ENCODE measurements at places on chromosomes 16 and 17.

DNA sequence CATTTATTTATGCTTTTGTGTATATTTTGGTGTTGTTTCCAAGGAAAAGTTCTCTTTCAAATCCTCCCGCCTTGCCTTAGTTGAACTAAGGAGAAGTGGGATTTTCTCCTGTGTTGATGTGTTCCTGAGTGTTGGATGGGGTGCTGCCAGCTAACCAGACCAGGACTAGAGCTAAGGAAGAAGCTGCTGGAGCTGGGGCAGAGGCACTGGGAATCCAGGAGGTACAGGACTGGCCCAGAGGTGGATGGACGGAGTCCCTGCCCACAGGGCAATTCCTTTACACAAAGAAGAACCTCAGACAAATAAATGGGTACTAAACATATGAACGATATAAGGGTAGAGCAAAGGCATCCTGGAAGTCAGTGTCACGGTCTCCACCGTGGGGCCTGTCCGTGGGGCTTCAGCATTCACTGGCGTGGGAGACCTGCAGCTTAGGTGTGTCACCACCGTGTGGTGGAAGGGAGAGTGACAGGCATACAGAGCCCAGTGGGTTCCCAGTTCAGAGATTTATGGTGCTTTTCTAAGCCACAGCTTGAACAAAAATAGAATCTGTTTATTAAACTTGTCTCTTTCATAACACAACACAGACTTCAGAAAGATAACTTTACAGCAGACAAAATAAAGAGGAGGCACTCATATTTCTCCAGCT lies 270.7 kb downstream of the NTN1 start:
- no peak for DNase-seq

- no peak for DNase-seq
These were observed 31.8 kb downstream of the CEP95 start for GRCh38 chr17:64538508-64539130.

DNA sequence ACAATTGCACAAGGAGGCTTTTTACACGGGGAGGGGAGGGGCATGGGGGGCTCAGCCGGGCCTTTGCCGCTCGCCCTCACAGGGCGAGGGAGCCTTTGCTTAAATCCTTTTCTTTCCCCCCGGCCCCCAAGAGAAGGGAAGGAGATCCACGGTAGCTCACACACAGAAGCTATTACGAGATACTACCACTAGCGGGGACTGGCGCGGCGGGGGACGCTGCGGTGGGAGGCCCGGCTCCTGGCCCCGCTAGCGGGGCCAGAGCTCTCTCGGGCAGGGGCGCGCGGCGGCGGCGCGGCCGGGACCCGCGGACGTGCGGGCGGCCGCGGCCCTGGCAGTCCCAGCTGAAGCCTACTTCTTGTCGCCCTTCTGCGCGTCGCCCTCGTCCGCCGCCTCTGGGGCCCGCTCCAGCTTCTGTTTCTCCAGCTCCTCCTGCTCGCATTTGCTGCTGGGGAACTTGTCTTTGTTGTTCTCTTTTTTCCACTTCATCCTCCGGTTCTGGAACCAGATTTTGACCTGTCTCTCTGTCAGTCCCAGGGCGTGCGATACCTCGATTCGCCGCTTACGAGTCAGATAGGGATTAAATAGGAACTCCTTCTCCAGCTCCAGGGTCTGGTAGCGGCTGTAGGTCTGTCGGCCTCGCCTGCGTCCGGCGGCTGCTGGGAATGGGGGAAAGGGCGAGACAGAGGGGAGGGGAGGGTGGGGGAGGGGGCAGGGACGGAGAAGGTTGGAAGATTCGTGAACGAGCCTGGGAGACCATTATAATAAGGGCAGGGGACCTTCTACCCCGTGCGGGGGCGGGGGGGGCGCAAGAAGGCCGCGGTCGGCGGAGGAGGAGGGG lies 2.0 kb downstream of the HOXB8 start:
- DNase-seq: no peak

DNA sequence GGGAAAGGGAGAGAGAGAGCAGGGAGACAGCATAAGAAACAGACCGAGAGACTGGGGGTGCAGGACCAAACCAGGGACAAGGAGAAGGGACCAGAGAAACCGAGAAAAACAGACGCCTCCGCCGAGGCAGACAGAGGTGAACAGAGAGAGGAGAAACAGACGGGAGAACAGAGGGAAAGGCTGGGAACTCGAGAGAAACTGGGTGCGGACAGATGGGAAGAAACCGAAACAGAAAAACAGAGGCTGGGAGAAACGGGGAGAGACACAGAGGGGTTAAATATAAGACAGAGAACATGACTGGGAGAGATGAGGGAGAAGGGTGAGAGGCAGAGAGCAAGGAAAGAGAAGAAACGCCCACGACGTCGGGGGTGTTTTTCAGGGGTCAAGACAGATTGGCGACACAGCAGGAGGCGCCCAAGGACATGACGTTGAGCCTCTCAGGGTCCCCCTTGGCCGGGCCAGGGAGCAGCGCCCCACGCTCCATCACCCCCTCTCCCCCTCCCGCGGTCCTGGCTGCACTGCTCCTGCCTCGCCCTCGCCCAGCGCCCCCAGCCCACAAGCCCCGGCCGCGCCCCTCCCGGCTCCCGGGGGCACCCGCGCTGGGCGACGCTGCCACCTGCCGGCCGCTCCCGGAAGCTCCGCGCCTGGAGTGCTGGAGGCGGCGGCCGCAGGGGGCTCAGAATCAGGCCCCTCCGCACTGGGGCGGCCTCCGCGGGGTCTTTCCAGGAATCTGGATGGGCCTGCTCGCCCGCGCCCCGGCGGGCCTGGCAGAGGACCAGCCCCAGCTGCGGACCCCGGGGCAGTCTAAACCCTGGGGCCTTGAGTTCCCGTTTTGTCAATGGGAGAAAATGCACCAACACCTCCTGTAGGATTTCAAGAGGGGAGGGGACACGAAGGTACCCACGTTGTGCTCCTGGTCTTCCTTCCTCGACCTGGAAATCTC lies 1.3 kb upstream of the TMEM92 start:
- DNase-seq: peak; percentile 25

GRCh38 chr17:67435122-67435521 lies 58.0 kb downstream of the PITPNC1 start:
- no peak for DNase-seq

DNA sequence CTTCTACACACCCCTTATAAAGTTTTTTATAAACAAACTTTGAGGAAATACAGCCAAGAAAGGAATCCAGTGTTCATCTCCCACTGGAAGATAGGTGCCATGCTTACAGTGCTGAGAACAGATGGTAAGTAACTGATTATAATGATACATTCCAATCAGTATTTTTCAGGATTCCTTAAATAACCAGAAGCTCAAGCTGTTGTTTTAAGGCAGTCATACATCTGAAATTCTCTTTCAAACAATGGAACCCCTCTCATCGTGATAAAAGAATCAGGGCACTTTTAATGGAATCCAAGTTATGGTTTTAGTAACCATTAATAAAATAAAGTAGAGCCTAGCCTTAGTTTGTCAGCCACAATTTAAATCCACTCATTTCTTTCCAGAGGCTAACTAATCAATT lies 56.1 kb upstream of the STAC2 start:
- DNase-seq: peak; percentile 27

DNA sequence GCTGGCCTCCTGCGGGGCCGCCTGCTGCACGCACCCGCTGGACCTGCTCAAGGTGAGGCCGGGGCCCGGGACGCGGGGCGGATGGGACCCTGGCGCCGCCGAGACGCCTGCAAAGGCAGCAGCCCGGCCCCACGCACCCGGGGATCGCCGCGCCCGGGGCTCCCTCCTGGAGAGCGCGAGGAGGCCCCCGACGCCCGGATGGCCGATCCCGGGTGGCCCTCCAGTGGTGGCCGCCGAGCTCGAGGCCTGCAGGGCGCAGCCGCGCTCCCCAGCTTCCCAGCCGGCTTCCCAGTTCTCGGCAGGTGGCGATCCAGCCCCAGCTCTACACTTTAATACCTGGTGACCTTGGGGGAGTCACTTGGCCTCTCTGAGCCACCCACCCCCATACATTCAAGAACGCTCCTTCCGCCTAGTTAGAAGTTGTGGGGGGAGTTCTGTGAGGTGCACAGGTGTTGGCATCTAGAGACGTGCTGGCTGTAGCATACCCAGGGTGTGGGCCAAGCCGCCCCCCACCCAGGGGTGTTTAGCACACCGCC lies 452 bp downstream of the SLC25A10 start:
- DNase-seq: peak; percentile 36

DNA sequence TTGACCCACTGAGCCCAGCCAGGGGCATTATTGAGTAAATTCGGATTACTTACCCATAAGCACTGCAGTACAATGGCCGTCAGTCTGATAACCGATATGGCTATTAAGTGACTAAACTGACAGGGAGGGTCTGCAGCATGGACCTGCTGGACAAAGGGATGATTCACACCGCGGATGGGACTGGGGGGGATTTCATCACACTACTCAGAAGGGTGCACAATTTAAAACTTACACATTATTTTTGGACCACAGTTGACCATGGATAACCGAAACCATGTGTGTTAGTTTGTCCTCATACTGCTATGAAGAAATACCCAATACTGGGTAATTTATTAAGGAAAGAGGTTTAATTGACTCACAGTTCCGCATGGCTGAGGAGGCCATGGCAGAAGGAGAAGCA lies 106.5 kb downstream of the ABCC6 start:
- DNase-seq: no peak

GRCh38 chr16:56022818-56023217 lies 147.6 kb upstream of the CES5A start:
- DNase-seq: no peak

DNA sequence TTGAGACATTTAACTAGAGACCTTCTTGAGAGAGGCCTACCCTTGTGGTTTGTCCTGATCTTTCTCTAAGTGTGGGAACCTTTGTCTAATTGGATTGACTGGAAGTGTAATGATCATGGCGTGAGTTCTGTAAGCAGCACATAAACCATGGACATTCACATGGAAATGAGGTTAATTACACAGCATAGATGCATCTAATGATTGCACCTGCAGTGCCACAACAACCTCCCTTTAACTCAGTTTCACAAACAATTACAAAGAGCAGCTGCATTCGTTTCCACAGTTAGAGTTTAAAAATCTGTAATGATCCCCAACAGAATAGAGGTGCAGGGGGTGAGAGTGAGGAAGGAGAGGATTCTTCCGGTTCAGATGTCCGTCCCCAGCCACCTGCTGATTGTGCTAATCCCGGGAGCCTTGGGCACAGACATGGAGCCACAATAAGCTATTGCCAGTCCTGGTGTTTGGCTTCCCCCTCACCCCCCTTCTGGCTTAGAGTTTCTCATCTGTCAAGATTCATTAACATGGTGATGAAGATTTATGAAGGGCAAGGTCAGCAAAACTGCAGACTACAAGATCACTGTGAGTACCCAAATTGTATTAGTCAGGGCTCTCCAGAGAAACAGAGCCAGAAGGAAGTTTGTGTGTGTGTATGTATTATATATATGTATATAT lies 659.2 kb upstream of the SOX9 start:
- DNase-seq: no peak

DNA sequence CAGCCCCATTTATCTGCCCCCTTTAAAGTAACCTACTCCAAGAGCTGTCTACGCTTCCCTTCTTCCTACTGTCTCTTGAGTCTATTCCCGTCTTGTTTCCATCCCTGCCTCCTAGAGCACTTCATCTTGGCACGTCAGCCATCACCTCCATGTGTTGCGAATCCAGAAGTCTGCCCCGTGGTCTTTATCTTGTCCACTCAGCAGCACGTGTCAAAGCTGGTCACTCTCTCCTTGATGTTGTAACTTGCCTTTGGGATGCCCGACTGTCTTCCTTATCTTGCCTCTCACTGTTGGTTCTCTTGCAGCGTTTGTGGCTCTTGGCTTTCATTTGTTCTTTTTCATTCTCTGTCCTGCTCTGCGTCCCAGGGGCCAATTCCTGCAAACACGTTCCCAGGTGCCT lies 99.4 kb downstream of the PLCG2 start:
- no peak for DNase-seq

DNA sequence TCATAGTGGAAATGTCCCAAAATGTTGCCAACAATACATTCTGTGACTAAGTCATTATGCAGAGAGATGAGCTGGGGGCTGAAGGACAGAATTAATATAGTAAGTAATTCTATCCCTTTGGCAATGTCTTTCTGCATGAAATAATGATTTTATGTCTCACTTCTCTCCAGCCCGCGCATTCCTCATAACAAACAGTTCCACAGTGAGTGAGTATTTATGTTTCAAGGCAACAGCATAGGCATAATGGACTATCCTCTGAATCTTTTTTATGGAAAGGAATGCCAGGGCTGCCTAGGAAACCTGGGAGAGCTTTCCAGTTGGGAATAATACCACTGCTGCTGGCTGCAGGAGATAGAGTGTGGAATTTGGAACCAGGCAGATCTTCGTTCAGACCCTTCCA lies 477.7 kb downstream of the HS3ST4 start:
- no peak for DNase-seq

GRCh38 chr16:4217204-4218131 lies 24.4 kb downstream of the SRL start:
- DNase-seq: no peak

- peak; percentile 59 for DNase-seq
These were observed 763 bp upstream of the ACTG1 start for GRCh38 chr17:81513372-81513752.

- DNase-seq: no peak
These were observed 4.8 kb upstream of the ABCC3 start for GRCh38 chr17:50629902-50630301.

- no peak for DNase-seq
These were observed 6.5 kb upstream of the PRR29 start for GRCh38 chr17:63991611-63992010.

- no peak for DNase-seq
These were observed 75.9 kb downstream of the PRKCA start for GRCh38 chr17:66378296-66378695.

DNA sequence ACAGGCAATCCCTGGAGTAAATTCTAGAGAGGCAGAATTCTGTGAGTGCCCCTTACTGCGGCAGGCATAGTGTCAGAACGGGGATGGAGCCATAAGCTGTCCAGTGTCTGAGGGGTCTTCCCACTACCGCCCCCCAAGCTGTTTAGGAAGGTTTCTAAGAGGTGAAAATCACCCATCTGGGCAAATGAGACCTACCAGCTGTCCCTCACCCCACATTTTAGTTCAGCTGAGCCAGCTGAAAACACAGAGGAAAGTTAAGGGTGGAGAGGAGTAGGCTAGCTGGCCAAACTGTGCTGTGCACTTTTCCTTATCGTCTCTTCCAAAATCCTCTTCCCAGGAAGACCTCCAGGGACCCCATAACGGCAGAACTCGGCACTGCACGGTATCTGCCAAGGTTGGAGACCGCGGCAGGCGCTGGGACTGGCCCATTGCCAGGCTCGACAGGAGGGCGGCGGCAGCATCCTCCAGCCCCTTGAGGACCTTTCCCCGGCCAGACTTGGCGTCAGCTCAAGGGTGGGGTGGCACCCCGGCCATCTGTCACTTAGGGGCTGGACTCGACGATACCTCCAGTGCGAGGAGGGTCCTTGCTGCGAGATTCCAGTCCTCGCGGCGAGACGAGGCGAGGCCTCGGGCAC lies 955 bp downstream of the ACLY start:
- no peak for DNase-seq

Data from HFFc6 (cell line).